Spinal cord (tissue), 10 donors: ENCODE measurements at places on chromosomes 11 and 22.

DNA sequence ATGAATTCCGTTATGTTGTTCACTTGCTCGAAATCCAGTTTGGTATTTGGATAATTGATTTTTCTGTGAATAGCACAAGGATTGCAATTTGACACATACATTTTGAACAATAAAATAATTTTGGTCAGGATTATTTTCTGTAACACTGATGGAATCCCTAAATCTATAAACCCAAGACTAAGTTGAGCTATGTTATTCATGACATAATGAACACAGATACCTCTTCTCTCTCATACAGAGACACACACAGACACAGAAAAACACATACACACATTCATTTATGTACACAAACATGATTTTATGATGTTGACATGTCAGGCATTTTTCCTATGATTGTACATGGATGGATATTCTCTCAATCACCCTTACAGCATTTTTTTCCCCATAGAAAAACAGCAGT is at the start of gene OR4C5:
Gene OR4C5 (minus strand): TSS at position 101 of the 400 bp plus-strand sequence. CDS start 0 bp downstream, at position 101.
- DNase-seq: no peak

DNA sequence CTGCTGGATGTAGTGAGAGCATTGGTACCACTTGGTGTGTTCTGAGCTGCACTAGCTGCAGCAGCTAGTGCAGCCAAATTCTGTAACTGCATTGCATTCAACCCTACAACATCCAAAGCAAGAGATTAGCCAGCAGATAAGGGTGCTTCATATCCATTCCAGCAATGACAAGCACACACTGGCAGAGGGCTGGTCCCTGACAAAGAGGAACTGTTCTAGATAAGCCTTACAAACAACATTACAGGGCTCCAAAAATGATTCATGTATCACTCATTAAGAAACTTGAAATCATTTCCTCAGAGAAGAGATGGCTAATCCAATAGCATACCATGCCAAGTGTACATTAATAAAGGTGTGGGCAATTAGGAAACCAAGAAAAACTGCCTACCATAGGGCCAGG is 28.4 kb upstream of the RAPSN start:
- no peak for DNase-seq

GRCh38 chr22:45007391-45008185 is 2.2 kb downstream of the PHF21B start:
- DNase-seq: no peak

DNA sequence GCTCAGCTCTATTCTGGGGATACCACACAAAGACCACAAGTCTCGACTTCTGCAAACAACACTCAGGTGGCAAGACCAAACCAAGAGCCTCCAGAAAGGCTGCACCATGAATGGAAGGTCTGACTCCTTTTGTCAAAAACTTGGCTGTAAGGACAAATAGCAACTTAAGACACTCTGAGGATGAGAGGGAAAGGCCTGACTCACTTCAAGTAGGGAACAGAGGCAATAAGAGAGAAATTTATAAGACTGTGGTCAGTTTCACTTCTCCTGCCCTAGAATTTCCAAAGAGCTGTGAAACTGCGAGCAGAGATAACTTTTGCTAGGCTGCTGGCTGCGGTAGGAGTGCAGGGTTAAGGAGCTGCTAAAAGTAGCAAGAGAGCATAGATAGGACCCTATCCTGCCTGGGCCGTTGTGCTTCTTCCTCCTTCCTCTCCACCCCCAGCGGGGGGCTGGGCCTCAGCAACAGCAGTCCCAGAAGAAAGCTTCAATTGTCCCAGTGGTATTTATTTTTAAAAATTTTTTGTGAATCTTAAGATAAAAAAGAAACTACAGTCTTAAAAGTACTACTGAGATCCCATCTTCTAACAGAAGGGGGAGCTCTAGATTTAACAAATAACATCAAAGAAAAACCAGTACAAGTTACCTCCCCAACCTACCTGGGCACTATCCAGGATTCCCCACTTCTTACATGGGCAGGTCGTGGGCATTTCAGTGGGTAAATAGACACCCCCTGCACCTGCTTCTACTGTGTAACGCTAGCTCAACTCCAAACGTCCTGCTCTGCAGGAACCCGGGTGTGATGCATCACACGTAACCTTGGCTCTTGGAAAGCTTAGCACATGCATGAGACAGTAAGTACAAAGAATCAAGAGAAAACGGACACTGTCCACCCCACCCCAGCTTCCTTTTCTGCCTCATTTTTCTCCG is 66.4 kb downstream of the SGSM3 start:
- DNase-seq: peak; percentile 35

GRCh38 chr11:38131535-38131934 is 1533.5 kb upstream of the RAG2 start:
- DNase-seq: no peak

- no peak for DNase-seq
Observed at GRCh38 chr22:38861927-38862326, 10.1 kb downstream of the CBX6 start.

DNA sequence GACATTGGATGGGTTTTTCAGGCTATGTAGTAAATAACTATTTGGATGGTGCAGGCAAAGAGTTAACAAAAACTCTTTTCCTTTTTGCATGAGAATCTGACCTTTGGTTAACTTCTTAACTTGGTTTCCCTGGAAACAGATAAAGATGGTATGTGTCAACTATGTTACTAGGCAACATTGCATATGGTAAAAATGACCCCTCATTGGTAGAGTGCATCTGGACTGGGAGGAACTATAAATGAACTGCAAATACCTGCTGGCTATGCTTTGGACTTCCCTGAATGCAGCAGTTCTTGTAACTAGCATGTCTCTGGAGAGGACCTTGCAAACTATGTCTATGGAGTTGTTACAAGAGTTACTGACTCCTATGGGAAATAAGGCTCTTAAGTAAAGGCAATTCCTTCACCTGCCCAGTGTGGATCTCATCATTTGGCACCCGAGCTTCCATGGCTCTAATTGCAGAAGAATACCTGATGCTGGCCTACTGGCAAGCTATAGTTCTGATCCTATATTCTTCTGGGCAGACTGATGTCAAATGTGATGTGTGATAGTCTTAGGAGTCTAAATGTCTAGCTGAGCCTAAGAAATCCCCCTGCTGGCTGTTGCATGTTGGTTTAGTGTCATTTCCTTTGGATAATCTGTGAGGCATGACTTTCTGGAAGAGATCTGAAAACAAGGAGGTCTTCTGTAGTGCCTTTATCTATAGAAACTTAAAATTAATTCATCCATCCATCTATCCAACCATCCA is 126.7 kb upstream of the MTMR2 start:
- DNase-seq: no peak

DNA sequence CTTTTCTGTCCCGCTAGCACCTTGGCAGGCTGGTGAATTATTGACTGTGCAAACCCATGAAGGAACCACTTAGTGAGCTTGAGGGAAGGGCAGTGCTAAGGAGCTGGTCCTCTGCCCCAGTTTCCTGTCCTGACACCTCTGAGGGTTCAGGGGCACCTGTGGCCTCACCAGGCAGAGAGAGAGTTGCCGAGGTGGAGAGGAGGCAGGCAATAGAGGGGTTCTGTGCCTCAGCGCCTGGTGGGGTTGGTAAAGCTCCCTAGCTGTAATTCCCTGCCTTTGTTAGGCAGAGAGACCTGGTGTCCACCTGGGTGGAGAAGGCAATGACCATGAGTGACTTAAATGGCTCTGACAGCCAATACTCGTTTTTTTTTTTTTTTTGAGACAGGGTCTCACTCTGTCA is 36.3 kb downstream of the YWHAH start:
- DNase-seq: no peak

- DNase-seq: no peak
Observed at GRCh38 chr22:27568265-27568664, 233.3 kb downstream of the MN1 start.

DNA sequence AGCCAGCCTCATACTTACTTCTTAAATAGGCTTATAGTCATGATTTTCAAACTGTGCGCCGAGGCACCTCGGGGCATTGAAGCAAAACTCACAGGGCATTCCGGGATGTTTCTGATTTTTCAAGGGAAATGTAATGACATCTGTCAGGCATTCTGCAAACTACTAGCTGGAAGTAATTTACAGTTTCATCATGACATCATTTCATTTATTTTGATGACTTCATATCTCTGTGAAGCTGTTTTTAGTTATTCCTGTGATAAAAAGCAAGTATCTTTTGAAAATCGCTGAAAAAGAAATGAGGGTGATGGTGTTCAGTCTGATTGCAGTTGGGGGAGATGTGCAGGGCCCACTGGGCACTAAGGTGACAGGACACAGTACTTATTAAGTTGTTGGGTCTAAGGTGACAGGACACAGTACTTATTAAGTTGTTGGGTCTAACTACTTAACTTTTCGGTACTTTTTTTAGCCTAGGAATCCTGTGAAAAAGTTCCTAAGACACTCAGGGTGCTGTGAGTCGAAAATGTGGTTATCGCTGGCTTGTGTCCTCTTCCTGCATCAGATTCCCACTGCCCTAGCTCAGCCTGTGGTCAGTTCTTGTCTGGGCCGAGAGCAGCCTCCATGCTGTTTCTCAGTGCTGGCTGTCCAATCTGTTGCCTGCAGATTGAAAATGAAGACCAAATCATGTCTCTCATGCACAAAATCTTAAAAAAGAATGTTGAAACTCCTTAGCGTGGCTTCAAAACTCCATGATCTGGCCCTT is 42.6 kb downstream of the APLP2 start:
- no peak for DNase-seq

- DNase-seq: peak; percentile 59
Observed at GRCh38 chr11:64566042-64566914, 24.7 kb upstream of the SLC22A12 start.

DNA sequence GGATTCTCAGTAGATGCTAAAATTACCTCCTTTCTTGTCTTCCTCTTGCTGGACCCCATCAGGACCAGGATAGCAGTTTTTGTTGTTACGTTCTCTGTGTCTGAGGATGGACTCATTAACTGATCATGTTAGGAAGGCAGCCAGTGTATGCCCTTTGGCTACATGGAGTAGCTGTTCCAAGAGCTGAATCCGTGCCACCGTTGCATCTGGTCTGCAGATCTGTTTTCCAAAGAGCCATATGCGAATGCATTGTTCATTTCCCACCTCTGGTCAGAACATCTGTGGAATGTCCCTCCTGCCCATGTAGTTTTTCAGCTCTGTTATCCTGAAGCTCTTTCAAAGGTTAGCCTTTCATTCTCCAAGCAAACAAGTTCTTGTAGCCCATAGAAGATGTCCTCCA is 188.4 kb downstream of the SPON1 start:
- DNase-seq: no peak

DNA sequence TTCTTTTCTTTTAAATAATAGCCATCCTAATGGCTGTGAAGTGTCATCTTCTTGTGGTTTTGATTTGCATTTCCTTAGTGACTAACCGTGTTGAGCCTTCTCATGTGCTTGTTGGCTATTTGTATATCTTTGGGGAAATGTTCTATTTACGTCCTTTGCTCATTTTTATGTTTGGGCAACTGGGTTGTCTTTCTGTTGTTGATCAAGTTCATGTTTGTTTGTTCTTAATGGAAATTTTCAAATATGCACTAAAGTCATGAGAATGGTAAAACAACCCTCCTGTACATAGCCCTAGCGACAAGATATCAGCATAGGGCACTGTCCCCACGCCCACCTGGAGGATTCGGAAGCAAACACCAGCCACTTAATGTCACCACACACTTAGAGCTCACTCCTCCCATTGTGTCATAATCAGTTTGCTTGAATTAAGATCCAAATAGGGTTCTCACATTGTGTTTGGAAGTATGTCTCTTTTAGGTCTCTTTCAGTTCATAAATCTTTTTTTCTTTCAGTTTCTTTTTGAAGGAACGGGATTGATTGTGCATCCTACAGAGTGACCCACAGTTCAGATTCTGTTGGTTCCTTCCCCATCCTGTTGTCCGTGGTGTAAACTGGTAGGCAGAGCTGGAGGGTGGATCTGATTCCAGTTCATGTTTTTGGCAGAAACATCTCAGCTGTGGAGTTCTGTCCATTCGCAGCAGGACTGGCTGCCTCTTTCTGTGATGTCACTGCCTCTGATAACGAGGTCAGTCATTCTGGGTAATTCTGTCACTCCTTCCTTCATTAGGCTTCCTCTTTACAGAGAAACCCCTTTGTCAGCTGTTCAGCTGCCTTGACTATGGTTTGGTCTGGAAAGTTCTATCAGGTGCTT is 26.4 kb upstream of the ADORA2A start:
- no peak for DNase-seq

DNA sequence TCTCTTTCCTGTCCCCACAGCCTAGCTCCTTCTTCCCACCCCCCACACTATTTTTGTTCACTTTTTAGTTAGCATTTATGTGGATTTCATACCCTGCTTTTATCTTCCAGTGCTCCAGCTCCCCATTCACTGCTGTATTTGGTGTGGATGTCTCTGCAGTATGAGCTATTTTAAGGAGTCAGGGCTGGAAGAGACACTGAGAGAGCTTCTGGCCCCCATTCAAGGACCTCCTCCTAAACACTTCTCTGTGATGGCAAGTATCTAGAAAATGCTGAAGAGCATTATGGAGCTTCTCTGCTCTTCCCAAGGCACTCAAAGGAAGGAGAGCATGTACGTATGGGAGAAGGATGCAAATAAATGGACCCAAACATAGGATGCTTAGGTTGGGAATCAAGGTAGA is 79.5 kb downstream of the RAB30 start:
- DNase-seq: peak; percentile 42

GRCh38 chr11:119803139-119803538 is 74.1 kb upstream of the NECTIN1 start:
- no peak for DNase-seq

GRCh38 chr11:128283451-128283850 is 303.9 kb downstream of the ETS1 start:
- DNase-seq: no peak

DNA sequence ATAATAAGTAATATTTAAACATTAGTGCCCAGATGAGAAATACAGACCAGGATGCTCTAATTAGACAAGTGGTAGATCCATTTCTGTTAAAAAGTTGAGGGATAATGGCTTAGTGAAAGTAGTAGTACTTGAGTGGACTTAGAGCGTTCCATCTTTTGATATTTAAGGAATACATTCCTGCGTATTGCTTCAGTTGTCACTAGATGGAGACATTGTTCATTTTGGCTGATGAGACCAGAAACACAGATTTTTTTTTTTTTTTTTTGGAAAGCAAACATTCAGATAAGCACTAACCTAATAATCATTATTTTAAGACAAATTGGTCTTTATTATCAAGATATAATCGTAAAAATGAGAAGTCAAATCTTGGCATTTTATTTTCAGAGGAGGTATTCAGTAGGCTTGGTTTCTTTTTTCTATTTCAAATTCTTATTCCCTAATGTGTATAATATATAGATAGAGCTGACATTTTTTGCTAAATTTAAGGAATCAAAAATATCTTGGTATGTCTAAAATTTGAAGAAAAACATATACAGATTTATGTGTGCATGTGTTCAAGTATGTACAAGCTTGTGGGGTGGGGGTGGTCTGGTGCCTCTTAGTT is 92.9 kb downstream of the DYNC2H1 start:
- DNase-seq: peak; percentile 23

GRCh38 chr11:92163879-92164278 is 60.7 kb upstream of the FAT3 start:
- no peak for DNase-seq

GRCh38 chr22:37079158-37079557 is 27.6 kb downstream of the KCTD17 start:
- no peak for DNase-seq
